Testis (tissue), 5 donors: ENCODE measurements at places on chromosomes 4 and X.

GRCh38 chr4:138592796-138593195 is 350.6 kb upstream of the SLC7A11 start:
- DNase-seq = no peak

DNA sequence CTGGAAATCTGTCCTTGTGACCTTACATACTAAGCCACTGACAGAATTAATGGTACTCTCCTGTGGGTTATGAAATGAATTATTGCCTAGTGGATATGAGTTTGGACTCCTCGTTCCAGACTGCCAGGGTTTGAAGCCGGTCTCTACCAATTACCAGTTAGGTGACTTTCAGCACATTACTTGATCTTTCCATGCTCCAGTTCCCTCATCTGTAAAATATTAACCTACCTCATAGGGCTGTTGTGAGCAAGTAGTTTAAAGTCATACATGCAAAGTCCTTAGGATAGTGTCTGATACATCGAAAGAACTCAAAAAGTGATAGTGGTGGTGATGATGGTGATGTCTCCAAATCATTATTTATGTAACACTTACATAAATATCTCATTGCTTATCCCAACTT is 373.5 kb upstream of the ARX start:
- no peak for DNase-seq

DNA sequence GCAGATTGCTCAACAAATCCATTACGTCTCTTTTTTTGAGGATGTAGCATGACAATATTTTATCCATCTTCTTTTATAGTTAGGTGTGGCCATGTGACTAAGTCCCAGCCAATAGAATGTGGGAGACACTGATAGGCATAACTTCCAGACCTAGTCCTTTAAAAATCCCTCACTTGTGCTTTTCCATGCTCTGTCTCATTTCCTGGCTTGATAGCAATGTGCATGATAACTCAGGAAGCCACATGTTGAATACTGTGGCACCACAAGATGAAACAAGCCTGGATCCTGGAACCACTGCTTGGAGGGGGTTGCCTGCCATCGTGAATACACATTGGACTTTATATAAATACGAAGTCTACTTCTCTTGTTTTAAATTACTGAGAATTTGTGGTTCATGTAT is 184.0 kb upstream of the NEIL3 start:
- no peak for DNase-seq

- DNase-seq = no peak
Measured at GRCh38 chr4:103364083-103364482, 165.9 kb upstream of the CENPE start.

- no peak for DNase-seq
Measured at GRCh38 chr4:92843784-92844183, 540.0 kb downstream of the GRID2 start.

DNA sequence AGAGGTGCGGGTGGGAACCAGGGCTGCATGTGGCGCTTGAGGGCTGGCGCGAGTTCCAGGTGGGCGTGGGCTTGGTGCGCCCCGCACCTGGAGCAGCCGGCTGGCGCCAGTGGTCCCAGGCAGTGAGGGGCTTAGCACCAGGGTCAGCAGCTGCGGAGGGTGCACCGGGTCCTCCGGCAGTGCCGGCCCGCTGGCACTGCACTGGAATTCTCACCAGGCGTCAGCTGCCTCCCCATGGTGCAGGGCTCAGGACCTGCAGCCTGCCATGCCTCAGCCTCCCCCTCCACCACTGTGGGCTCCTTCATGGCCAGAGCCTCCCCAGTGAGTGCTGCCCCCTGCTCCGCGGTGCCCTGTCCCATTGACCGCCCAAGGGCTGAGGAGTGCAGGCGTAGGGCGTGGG is 174.0 kb downstream of the ADAM29 start:
- DNase-seq = no peak

- no peak for DNase-seq
Measured at GRCh38 chr4:68905598-68905938, 46.0 kb downstream of the UGT2A3 start.

GRCh38 chr4:2794486-2795299 is 1.8 kb downstream of the SH3BP2 start:
- peak; percentile 63 for DNase-seq

- peak; percentile 79 for DNase-seq
Measured at GRCh38 chrX:56233682-56234081, 1.5 kb downstream of the KLF8 start.

- peak; percentile 64 for DNase-seq
Measured at GRCh38 chr4:6926681-6927478, 17.3 kb downstream of the TBC1D14 start.

DNA sequence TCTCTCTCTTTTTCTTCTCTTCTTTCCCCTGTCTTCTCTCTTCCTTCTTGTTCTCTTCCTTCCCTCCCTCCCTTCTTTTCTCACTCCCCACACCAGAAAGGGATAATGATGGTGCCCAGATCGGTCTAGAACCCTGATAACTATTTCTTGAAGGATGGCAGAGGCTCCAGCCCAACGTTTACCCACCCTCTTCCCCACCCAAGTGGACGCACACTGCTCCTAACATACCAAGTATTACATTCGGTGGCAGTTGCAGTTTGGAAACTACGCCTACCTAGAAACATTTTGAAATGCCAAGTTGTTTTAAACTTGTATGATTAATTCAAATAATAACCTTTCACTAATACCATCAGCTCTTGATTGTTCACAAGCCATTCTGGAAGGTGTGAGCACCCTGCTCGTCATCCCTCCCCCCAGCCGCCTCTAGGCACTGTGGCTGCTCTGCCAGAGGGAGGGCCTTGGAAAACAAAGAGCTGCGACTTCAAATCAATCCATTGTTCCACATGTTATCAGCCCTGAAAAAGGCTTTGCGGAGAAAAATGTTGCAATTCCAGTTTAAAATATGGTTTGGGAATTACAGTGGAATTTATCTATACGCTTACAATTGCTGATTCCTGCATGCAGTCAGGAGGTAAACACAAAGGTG is 1017.5 kb upstream of the TENM3 start:
- DNase-seq = peak; percentile 63

DNA sequence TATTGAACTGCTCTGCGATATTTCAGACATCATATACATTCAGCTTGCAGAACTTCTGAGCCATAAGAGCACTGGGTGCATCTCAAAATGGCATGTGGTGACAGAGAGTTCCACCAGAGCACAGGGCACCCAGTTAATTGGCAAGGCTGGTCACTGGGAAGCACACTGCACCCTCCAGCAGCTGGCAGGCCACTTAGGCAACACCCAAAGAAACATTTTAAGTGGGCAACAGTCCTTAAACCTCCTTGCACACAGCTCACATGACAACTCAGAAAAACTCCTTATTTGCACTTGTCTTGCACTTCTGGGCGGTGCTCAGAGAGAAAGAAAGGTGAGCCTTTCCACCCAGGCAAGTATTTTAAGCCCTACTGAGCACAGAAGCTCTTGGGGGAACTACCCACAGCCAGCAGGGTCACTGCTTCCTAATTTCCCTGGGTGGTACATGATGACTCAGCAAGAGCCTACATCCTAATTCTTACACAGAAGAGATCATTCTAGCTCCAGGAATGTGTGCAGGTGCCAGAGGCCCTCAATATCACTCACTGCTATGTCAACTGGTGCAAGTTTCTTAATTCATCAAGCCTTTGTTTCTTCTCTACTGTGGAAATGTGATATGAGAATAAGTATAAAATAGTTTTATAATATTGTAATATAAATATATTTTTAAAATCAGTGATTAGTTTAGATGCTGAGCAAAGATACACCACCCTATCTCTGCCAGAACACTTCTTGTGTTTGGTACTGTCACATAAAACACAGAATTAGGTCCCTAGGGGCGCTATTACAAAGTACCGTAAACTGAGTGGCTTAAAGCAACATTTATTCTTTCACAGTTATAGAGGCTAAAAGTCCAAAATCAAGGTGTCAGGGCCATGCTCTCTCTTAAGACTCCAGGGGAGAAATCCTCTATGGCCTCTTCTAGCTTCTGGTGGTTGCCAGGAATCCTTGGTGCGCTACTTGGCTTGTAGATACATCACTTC is 155.1 kb upstream of the PPARGC1A start:
- no peak for DNase-seq

DNA sequence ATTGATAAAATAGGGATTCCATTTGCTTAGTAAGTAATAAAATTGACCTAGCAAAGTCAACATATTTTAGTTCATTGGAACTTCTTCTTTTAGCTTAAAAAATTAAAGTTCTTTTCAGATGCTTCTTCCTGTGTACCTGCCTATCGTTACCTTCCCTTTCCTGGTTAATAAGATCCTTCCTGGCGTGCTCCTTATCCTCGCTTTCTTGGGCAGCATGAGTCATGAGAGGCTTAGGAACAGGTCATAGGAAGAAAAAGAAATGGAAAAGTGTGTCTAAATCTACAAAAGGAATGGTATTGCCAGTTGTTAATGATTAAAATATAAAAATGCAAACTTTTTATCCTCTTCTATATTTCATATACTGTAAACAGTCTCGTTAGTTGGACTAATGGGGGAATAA is 170.3 kb downstream of the DCTD start:
- no peak for DNase-seq

DNA sequence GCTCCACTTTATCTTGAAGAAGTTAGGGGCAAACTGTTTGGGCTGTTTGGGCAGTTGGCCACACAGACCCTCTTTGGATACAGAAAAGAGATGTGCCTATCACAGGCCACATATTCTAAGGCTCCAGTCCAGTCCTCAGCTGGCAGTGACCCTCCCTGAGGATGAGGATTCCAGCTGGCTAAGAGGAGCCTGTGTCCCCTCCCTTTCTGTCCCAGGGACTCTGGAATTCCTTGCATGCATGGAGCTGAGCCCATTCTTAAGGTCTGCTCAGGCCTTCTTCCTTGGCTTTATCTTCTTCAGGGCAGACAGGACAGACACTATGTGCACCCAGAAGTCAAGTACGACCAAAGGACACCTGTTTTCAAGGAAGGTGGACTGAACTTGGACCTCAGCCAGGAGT is 23.8 kb upstream of the GK2 start:
- DNase-seq = no peak

- no peak for DNase-seq
Measured at GRCh38 chr4:52837716-52838558, 24.2 kb upstream of the RASL11B start.

DNA sequence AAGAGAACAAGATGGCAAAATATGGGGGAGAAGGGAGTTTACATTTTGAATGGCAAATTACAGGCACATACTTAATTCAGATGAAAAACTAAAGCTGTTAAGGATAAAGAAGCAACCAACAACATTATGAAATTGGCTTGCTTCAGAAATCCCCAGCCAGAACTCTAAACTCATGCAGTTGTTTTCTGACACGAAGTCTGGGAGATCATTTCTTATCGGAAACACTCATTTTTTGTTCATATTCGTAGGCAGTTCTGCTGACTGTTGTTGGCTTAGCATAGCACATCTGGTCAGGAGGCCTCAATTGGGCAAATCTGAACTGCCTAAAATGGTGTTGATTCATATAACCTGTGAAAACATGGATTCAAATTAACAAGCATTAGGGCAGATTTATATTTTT is 33.0 kb upstream of the ARHGAP6 start:
- no peak for DNase-seq

- no peak for DNase-seq
Measured at GRCh38 chr4:21885241-21885640, 63.3 kb downstream of the KCNIP4 start.

DNA sequence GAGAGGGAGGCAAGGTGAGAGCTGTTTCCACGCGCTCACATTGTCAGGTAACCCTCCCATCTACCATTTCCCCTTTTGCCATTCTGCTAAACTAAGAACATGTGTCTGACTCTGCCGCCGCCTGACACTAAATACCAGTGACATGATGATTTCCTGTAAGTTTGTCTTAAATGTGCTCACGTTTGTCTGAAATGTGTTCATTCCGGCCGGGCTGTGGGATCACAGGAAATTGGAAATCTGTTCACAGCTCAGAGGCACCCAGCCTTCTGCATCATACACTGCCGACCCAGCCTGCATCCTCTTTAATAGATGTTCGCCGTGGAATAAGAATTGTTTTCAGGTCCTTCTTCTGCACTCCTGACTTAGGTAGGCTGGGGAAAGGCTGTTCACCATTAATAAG is 336.2 kb upstream of the PPARGC1A start:
- DNase-seq = no peak

GRCh38 chr4:95889662-95890061 is 49.8 kb downstream of the PDHA2 start:
- no peak for DNase-seq

- DNase-seq = no peak
Measured at GRCh38 chr4:81566161-81566591, 94.5 kb upstream of the RASGEF1B start.

- DNase-seq = no peak
Measured at GRCh38 chr4:2356123-2357069, 62.0 kb downstream of the ZFYVE28 start.

DNA sequence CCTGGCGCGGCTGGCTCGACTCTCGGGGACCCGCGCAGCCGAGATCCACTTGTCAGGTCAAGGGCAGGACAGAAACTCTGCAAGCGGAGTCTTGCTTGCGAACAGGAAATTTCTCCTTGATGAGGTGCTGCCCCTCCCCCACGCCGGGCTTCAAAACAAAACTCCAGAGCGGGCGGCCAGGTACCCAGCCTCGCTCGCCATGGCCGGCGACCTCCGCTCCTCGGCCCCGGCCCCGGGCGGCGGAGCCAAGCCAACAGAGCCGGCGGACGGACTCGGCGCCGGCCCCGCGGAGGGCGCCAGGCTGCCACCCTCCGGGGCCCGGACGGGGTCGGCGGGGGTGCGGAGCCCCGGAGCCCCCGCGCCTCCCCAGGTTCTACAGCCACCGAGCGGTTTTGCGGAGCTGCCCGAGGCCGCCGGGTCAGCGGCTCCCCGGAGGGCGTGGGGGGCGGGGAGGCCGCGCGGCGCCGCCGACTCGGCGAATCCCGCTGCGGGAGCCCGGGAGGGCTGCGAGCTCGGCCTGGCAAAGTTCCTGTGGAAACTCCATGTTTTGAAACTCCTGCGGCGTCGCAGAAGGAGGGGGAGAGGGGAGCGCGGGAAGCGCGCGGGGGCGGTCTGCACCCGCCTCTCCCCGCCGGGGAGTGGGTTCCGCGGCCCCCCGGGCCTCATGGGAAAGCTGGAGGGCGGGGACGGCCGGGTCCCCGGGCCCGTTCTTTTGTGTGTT is 11.7 kb upstream of the BCOR start:
- DNase-seq = peak; percentile 72

DNA sequence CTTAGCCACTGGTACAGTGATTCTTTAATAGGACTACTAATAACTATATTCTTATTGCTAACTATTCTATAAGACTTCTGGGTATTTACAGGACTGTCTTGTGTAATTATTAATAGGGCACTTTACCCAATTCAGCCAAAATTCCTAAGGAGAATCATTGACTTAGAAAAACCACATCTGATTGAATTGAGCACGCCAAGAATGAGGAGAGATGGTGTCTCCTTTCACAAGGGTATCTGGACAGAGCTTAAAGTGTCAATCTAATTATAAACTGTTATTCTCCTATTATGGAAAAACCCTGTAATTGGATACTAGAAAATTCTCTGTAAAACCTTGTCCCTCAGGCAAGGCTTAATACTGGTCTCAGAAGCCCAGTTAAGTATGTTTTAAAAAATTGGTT is 111.1 kb upstream of the TLL1 start:
- no peak for DNase-seq
